Panc1 (cell line): ENCODE measurements at places on chromosomes 5 and 9. TPM values are rescaled to one million over a fixed set of nuclear protein-coding genes. Genes with fewer than 3 reads are reported as not detected.
A peak's percentile ranks its signal among the peaks of the same experiment; 100 is the strongest.

The IFNB1 gene
- not detected for total RNA-seq

GRCh38 chr9:123651273-123651672, 278.7 kb downstream of the DENND1A start:
- H3K27ac ChIP-seq = no peak overlapping the region
- no peaks in the 10 kb centered on the region for H3K36me3 ChIP-seq
- H3K27me3 ChIP-seq = no peaks in the 10 kb centered on the region
- no peak overlapping the region for H3K4me3 ChIP-seq
- DNase-seq = no peak
- H3K4me1 ChIP-seq = no peaks in the 10 kb centered on the region

DNA sequence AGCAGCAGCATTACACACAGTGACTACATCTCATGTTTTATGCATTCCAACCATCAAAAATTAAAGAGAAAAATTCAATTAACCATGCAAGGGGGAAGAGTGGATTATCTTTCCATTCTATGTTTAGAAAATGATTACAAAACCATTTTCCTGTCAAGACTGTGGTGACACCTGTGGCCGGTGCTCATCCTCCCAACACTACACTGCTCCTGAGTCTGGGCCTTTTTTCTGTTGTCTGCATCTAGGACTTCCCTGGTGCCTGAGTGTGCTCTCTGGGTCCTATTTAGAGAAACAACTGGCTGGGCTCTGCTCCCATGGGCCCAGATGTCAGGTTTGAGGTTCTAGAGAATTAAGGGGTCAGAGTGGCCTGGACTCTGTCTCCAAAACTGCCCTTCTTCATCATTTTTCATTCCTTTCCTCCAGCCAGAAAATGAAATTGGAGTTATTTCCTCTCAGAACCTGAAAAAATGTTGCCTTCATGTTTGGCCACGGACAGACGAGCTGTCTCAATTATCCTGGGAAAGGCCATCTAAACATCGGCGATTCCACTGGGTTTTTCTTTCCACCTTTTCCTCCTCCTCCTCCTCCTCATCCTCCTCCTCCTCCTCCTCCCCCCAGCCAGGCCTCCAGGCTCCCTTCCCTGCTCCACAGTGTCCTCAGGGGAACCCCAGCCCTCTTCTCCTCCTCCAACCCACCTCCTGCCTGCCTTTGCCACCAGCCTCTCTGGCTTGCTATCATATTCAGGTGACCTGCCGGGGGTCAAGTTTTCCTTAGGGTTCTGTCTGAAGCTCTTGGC, 11.4 kb upstream of the ARSI start:
- H3K27me3 ChIP-seq = no peaks in the 10 kb centered on the region
- no peaks in the 10 kb centered on the region for H3K36me3 ChIP-seq
- H3K4me1 ChIP-seq = peaks cover 30% of the 10 kb centered on the region
- H3K27ac ChIP-seq = peak overlapping the region; percentile 57

DNA sequence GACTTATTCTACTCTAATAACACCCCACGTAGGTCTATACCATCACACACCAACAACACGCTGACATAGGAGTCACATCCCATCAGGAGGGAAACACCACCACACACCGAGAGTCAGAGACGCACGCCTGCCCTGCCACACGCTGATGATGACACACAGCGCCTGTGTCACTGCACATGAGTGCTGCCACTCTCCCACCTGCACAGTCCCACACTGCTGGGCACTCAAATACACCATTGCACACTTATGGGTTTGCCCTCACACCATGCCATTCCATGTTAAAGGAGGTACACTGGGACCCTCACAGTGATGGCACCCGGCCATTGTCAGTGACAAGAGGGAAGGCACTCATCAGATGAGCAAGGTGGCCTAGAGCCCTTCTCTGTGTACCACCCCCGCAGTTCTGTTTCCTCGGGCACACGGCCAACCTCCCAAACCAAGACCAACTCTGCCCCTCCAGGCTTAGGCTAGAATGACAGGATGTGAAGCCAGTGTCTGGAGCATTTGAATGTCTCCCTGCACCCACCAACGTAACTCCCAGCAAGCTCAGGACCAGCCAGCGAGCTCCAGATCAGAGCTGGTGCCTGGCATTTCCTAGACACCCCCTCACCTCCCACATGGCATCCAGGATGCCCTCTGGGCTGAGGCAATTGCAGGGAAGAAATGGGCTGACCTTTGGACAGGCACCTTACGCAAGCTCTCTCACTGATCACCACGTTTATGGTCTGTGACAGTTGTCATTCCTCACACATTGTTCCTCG, 3.6 kb upstream of the CPLX2 start:
- H3K27me3 ChIP-seq = peaks cover 19% of the 10 kb centered on the region
- DNase-seq = no peak
- H3K4me3 ChIP-seq = no peak overlapping the region
- H3K27ac ChIP-seq = no peak overlapping the region

The ZNF618 gene
- total RNA-seq = 1.8 TPM

The NR2F1-AS1 gene
- 27.0 TPM for total RNA-seq

DNA sequence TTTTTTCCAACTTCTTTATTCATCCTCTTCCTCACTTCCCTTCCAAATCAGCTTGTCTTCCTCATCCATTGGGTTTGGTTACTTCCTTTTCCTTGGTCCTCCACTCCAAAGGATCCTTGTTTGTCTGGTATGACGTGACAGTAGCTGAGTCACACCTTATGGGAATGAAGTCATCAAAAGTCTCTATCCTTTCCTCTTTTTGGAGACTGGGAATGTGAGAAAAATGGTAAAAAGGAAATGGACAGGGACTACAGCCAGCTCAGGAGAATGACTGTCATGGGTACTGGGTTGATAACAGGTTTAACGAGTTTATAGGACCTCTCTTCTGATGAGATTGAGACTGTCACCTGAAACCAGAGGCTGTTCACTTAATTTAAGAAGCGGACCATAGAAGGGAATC, 76.2 kb upstream of the MYO10 start:
- H3K27ac ChIP-seq = no peak overlapping the region
- no peak overlapping the region for H3K4me3 ChIP-seq
- no peaks in the 10 kb centered on the region for H3K27me3 ChIP-seq
- no peak for DNase-seq
- H3K36me3 ChIP-seq = no peaks in the 10 kb centered on the region

The GABRA6 gene
- not detected for total RNA-seq

The SNCAIP gene
- not detected for total RNA-seq

The FGF10 gene
- total RNA-seq = not detected

The CDC14B gene
- 11.8 TPM for total RNA-seq

DNA sequence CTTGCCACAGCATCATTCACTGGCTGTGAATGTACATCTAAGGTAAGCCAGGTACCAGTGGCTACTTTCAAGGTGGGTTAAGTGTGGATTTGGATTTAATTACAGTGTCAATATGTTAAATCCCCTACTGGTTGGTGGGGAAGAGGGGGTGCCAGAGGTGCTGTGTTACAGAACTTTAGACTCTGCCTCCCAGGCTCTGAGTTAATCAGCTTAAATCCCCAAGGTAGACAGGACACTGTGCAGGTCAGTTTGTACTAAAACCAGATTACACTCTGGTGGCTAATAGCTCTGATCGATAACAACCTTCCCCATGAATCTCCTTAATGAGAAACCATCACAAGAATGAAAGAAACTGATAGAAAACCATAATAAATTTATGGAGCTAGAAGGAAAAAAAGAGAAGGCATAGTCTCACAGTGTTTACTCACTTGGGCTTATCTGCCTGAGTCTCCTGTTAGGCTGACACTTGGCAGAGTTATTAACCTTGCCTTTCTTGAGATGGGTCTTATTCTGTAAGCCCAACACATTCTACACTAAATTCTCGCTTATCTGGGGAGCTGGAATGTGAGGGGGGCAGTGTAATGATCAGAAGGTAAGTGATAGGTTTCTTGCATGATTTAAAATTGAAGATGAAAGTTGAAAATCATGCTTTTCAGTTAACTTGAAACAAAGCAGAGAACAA, 106.8 kb downstream of the LMNB1 start:
- H3K36me3 ChIP-seq = no peaks in the 10 kb centered on the region
- H3K4me3 ChIP-seq = no peak overlapping the region
- H3K27ac ChIP-seq = no peak overlapping the region
- H3K4me1 ChIP-seq = no peaks in the 10 kb centered on the region
- no peak for DNase-seq
- H3K27me3 ChIP-seq = no peaks in the 10 kb centered on the region

DNA sequence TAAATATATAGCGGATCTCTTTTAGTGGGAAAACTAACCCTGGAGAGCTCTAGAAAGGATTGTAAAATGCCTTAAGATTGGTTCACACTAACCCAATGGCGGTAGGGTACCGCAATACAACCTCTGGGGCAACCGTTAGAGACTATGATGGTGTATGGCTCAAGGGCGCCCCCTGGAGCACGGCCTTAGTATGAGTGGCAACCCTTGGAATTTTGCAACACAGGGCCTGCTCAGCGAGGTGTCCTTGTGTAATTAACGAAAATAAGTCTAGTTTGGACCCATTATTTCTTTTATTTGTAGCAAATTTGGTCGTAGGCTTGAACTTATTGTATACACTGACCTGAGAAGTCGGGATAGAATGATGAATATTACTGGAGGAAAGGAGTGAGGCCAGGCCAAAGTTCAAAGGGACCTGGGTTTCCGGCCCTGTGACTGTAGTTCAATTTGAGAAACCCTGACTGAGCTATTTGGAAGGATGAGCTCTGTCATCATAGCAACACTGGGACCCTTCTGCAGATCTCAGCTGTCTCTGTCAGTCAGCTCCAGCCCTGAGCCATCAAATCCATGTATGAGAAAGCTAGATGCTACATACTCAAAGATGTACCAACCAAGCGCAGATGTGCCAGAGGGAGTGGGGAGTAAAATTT, 54.8 kb downstream of the CAMK4 start:
- no peak overlapping the region for H3K27ac ChIP-seq
- no peak overlapping the region for H3K4me3 ChIP-seq
- H3K36me3 ChIP-seq = no peaks in the 10 kb centered on the region
- H3K4me1 ChIP-seq = no peaks in the 10 kb centered on the region

The STPG3 gene
- 0.26 TPM for total RNA-seq

The KCNMB1 gene
- total RNA-seq = not detected

DNA sequence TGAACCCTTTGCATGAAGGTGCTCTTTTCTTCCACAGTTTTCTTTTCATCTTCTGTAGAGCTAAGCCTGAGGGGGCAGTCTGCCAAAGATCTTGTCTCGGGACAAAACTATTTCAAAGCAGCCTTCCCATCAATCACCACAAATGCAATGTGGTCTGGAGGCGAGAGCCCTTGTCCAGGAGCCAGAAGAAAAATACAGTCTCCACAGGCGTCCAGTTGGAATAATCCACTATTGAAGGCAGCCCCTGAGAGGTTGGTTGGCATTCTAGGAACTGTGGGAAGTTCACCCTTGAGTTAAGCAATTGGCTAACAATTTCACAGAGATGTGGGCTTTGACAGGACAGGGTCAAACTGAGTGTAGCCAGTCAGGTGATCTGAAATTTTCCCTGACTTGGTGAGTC, 72.0 kb downstream of the SEMA6A start:
- no peak for DNase-seq
- no peaks in the 10 kb centered on the region for H3K36me3 ChIP-seq
- H3K4me3 ChIP-seq = no peak overlapping the region
- H3K27ac ChIP-seq = no peak overlapping the region

The IFNA16 gene
- total RNA-seq = not detected

DNA sequence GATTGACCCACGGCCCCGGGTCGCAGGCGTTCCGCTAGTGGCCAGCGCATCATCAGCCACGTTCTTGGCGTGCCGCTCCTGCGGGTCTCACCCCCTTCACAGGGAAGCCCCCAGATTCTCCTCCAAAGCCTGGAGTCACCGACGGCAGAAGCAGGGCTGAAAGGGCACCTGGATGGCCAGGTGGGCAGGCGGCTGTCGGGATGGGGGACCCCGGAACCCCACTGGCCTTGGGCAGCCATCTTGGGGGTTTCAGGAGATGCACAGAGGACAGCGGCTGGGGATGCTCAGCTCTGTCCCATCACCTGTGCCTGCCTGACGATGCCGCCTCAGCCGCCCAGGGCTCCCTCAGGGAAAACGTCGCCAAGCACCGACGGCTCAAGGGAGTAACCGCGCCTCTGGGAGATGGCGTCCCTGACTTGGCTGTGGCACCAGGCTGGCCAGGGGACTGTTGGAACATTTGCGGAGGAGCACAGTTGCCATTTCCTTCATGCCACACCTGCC, 14.1 kb upstream of the SLC9A3 start:
- no peak overlapping the region for H3K27ac ChIP-seq
- no peak overlapping the region for H3K4me3 ChIP-seq
- no peak for DNase-seq
- H3K36me3 ChIP-seq = no peaks in the 10 kb centered on the region
- no peaks in the 10 kb centered on the region for H3K4me1 ChIP-seq

- no peak overlapping the region for H3K27ac ChIP-seq
- H3K36me3 ChIP-seq = no peaks in the 10 kb centered on the region
- no peaks in the 10 kb centered on the region for H3K27me3 ChIP-seq
Measured at GRCh38 chr9:91074866-91075265, 273.2 kb downstream of the SYK start.

The SMIM33 gene
- not detected for total RNA-seq

- no peak overlapping the region for H3K4me3 ChIP-seq
- DNase-seq = no peak
- no peak overlapping the region for H3K27ac ChIP-seq
- H3K27me3 ChIP-seq = no peaks in the 10 kb centered on the region
- no peaks in the 10 kb centered on the region for H3K36me3 ChIP-seq
Measured at GRCh38 chr9:75918154-75918553, 27.7 kb downstream of the PCSK5 start.

The RNF224 gene
- 0.15 TPM for total RNA-seq

- H3K4me3 ChIP-seq = no peak overlapping the region
- H3K27me3 ChIP-seq = no peaks in the 10 kb centered on the region
- no peak for DNase-seq
- H3K27ac ChIP-seq = no peak overlapping the region
- no peaks in the 10 kb centered on the region for H3K36me3 ChIP-seq
Measured at GRCh38 chr9:8643896-8644295, 844.3 kb upstream of the DMAC1 start.

DNA sequence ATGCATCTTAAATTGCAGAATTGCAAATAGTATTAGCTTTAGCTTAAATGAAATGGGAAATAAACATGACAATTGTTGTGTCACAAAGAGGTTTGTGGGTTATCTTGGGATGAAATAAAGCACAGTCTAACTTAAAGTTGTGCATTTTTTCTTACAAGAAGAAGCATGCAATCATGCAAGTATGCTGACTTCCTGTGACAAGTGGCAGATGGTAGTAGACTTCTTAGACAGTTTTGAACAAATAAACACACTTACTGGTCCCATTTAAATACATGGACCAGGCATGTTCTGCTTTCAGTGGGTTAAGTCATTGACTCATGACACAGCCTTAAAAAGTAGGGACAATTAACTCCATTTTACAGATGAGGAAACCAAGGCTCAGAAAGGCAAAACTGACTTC, 15.9 kb upstream of the C5orf63 start:
- no peaks in the 10 kb centered on the region for H3K36me3 ChIP-seq
- no peak overlapping the region for H3K4me3 ChIP-seq
- H3K27ac ChIP-seq = no peak overlapping the region
- peaks cover 6% of the 10 kb centered on the region for H3K27me3 ChIP-seq
- H3K4me1 ChIP-seq = no peaks in the 10 kb centered on the region

The CCNH gene
- total RNA-seq = 44.0 TPM

- no peak overlapping the region for H3K27ac ChIP-seq
- no peaks in the 10 kb centered on the region for H3K36me3 ChIP-seq
Measured at GRCh38 chr9:13142776-13143175, 136.7 kb downstream of the MPDZ start.

GRCh38 chr5:15421921-15422412, 78.0 kb upstream of the FBXL7 start:
- H3K27ac ChIP-seq = no peak overlapping the region
- no peaks in the 10 kb centered on the region for H3K4me1 ChIP-seq
- no peak overlapping the region for H3K4me3 ChIP-seq
- no peaks in the 10 kb centered on the region for H3K27me3 ChIP-seq
- DNase-seq = no peak
